Activated CD4-positive, alpha-beta T cell treated with anti-CD3 and anti-CD28 coated beads, Interleukin-2, amount 50 U/mL, for 16 hours (primary cell): ENCODE measurements at places on chromosomes 4 and X.

- no peak for DNase-seq
Observed at GRCh38 chr4:169228076-169228475, 42.7 kb downstream of the SH3RF1 start.

- no peak for DNase-seq
Observed at GRCh38 chr4:26361297-26361696, 40.5 kb downstream of the RBPJ start.

- DNase-seq: peak; percentile 45
Observed at GRCh38 chr4:121597346-121597934, 99.3 kb downstream of the ANXA5 start.

- no peak for DNase-seq
Observed at GRCh38 chr4:108694423-108694822, 44.0 kb downstream of the OSTC start.

- no peak for DNase-seq
Observed at GRCh38 chrX:46754036-46754435, 4.9 kb downstream of the SLC9A7 start.

- DNase-seq: no peak
Observed at GRCh38 chrX:2502120-2502667, 1.4 kb upstream of the DHRSX start.
